Ovary (tissue), 10 donors: ENCODE measurements at places on chromosomes 2 and 18. TPM values are rescaled to one million over a fixed set of nuclear protein-coding genes. Genes with fewer than 3 reads are reported as not detected.

DNA sequence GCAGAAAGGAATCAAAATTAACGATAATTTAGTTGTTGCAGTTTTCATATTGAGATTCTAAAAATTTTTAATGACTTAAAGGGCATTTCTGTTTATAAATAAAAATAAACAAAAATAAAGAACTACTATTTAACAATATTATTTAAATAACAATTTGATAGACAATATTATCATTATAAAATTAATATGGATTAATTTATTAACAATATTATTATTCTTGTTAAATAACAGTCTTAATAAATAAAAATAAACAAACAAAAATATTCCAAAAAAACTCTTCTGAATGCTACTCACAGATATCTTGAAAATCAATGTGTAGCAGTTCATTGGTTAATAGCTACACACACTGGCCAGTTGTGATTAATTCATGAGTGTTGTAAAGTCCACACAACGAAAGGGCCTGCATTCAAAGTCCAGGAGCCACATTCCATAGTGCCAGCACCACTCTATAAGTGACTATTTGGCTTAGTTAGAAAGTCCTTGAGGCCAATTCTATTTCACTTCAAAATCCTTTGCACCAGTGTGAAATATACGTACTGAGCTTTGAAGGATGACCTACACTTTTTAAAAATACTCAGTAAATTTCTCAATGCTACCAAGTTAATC is 117.1 kb downstream of the ZNF521 start:
- no peak for DNase-seq
- H3K27ac ChIP-seq, result no peak overlapping the region
- peaks cover 10% of the 10 kb centered on the region for H3K4me1 ChIP-seq
- H3K4me3 ChIP-seq, result no peak overlapping the region
- H3K36me3 ChIP-seq, result no peaks in the 10 kb centered on the region

- no peak overlapping the region for H3K27ac ChIP-seq
- peaks cover 4% of the 10 kb centered on the region for H3K4me1 ChIP-seq
- no peaks in the 10 kb centered on the region for H3K27me3 ChIP-seq
- H3K4me3 ChIP-seq, result peak overlapping the region; percentile 32
These were observed 105.6 kb upstream of the CD302 start for GRCh38 chr2:159903443-159904126.

- no peaks in the 10 kb centered on the region for H3K4me1 ChIP-seq
- H3K4me3 ChIP-seq, result no peak overlapping the region
- no peak for DNase-seq
- H3K27ac ChIP-seq, result no peak overlapping the region
- H3K27me3 ChIP-seq, result no peaks in the 10 kb centered on the region
These were observed 35.3 kb downstream of the FRZB start for GRCh38 chr2:182831101-182831500.

DNA sequence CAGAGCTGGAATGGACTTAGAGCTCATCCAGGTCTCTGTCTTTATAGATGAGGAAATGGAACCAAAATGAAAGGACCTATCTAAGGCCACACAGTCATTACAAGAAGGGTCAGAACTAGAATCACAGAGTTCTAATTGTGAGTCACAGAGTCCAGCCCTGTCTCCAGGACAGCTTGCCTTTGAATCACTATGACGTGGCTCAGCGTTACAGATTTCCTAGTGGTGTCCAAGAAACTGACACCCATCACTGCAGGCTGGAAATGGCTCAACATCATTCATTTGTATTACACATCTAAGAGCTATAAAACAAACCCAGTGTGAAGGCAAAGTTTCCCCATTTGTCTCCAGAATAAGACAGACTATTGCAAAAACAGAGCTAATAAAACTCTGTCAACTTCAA is 164.3 kb upstream of the SIX2 start:
- no peaks in the 10 kb centered on the region for H3K27me3 ChIP-seq
- DNase-seq, result no peak
- no peaks in the 10 kb centered on the region for H3K36me3 ChIP-seq
- no peak overlapping the region for H3K4me3 ChIP-seq
- peaks cover 4% of the 10 kb centered on the region for H3K4me1 ChIP-seq

The REG3G gene
- 0.30 TPM for polyA plus RNA-seq

The NCKAP1 gene
- polyA plus RNA-seq, result 66.3 TPM

The VWA3B gene
- 0.82 TPM for polyA plus RNA-seq
